Hematopoietic multipotent progenitor cell (in vitro differentiated cells): ENCODE measurements at places on chromosomes 5 and 9.
A peak's percentile ranks its signal among the peaks of the same experiment; 100 is the strongest.

DNA sequence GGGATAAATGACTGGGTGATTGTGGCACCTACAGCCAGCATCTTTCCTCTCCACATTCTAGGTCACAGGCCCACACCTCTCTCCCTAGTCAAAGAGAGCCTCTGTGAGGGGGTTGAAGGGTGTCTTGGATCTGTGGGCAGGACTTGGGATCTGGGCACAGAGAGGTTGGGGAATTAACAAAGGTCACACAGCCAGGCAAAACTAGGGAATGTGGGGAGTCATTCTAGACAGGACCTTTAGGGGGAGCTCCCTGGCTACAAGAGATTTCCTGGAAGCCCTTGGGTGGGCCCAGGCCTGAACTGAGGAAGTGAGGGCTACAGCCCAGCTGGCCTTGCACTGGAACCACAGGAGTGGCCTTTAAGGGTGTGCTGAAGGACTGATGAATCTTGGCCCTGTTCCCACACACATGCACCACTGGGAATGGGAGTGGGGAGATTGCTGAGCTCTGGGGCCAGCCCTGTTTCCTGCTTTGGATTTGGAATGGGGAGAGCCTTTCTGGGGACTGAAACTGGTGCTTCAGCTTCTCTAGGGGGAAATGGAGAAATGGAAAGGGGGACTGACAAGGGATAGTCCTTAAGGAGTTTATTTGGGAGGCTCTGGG, 12.4 kb upstream of the CXXC5 start:
- DNase-seq = no peak

- DNase-seq = no peak
These were observed 197.3 kb downstream of the SLIT3 start for GRCh38 chr5:169103586-169104181.

- no peak for DNase-seq
These were observed 25.0 kb downstream of the STOM start for GRCh38 chr9:121345070-121345469.

- no peak for DNase-seq
These were observed 6.3 kb downstream of the CEP72 start for GRCh38 chr5:618450-618849.

DNA sequence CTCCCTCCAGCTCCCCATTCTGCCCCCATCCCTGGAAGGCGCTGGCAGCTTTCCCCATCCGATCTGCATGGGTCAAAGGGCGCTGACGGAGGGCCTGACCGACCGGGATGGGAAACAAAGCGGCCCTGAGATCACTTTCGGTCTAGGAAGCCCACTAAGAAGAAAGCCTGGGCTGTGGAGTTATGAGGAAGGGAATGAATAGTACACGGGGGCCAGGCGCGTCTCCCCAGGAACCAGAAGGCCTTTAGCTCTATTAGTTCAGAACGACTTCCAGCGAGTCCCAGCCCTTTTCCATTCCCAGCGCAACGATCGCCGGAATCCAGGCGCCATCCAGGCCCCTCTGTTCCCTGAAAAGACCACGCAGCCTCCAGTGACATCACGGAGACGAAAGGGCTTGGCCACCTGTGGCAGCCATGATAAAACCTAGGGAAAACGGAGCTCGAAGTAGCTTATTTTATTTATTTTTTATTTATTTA, 70.1 kb upstream of the CCDC180 start:
- DNase-seq = no peak

GRCh38 chr9:102514541-102514940, 480.6 kb upstream of the CYLC2 start:
- no peak for DNase-seq

- no peak for DNase-seq
These were observed 333.8 kb upstream of the CTNND2 start for GRCh38 chr5:12237837-12238575.

DNA sequence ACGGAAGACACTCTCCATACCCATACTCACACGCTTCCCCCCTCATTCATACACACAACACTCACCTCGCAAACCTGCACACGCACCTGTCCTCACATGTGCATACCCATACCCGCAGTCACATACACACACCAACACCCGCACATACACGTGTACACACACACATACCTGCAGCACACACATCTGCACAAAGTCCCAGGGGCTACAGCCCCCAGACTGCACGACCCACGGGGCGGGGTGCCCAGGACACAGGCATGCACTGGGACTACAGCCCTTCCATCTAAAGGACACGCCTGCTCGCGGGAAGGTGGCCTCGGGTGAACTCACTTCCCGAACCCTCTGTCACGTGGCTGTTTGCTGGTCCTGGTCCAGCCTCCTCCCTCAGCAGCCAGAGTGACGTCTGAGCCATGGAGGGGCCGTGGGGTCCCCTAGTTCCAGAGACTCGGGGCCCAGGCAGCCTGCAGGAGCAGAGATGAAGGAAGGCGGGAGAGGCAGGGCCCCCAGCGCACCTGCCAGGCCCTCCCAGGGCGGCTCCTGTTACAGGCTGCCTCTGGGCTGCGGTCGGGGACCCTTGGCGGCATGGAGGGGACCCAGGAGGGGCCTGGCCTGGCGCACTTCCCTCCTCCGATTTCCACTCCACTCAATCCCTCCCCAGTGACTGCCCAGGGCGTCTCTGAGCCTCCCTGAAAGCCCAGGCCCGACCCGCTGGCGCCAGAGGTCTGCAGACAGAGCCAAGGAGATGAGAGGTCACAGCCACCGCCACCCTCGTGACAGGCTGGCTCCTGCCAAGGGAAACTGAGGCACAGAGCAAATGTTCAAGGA, 8.1 kb downstream of the SLC12A7 start:
- peak; percentile 36 for DNase-seq

DNA sequence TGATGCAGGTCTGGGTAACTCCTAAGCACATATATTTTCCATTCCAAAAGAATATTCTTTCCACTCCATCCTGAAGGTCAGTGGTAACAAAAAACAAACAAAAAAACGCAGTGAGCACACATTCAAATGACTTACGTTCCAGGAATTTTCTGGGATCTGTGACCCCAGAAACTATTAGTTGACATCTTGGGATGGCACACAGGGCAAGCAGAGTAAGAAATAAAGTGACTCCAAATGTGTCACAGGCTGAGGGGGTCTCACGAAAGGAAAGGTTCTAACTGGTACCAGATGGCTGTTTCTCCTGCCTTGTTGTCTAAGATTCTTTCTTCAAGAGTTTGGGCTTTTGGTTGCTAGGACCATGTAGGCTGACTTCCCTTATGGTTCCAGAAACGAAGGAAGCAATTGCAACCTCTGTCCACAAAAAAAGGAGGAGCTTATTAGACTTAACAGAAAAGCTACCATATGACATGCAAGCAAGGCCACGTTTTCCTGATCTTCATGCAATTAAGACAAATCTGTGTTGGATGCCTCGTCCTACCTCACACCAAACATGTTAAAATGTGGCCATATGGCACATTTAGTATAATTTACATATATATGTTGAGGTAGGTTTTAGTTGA, 32.7 kb downstream of the PTGS1 start:
- no peak for DNase-seq

GRCh38 chr5:163988566-163988965, 483.1 kb downstream of the MAT2B start:
- DNase-seq = no peak

- no peak for DNase-seq
These were observed 5.9 kb upstream of the SLC22A5 start for GRCh38 chr5:132363431-132364112.

DNA sequence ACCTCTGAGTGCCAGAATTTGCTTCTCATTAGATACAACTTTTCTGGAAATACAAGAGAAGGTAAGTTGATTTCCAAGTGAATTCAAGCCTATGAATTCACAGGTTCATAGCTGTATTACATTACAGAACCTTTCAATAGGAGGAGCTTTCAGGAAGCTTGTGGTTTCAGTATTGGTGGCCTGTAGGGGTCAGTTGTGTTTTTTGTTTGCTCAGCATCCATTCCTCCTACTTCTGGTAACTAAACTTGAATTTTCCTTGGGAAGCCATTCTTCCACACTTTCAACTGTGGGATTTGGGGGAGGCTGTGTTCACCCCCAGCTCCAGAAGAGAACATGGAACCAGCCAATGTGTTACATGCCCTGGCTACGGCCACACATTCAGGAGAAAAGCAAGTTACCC, 5.6 kb upstream of the CYSTM1 start:
- DNase-seq = no peak

DNA sequence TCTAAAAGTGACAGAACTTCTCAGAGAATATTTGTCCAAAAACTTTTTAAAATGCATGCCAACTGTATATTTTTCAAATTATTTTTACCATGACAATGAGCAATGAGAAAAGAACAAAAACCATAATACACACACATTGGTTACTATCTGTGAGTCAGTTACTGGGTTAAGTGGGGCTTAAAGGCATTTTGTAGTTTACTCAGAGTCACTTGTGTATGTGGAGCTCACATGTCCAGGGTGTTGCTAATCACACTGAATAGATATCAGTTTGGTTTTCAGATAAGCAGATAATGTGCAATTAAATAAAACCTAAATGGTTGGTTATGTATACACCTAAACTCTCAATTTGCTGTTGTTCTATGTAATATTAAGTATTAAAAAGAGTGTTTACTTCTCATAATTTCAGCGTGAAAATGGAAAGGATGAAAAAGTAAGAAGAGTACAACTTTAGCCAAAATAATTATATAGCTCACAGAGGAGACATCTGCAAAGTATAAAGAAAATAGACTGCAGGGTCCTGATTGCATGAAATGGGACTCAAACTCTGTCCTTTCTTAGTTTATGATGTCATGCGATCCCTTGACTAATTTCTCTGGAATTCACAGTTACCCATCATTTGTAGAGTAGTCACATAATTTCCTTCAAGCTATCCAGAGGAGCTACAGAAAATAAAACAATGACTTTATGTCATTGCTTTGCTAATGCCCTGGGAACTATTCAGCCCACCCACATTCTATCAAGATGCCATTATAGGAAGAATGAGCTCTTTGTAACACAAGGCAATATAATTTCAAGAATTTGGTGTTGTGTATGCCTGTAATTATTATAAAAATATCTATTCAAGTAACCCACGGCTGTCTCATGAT, 388.0 kb upstream of the ZNF608 start:
- DNase-seq = no peak

GRCh38 chr5:142233083-142234032, 91.5 kb downstream of the SPRY4 start:
- no peak for DNase-seq

GRCh38 chr9:96175796-96176195, 126.2 kb downstream of the HSD17B3 start:
- no peak for DNase-seq

DNA sequence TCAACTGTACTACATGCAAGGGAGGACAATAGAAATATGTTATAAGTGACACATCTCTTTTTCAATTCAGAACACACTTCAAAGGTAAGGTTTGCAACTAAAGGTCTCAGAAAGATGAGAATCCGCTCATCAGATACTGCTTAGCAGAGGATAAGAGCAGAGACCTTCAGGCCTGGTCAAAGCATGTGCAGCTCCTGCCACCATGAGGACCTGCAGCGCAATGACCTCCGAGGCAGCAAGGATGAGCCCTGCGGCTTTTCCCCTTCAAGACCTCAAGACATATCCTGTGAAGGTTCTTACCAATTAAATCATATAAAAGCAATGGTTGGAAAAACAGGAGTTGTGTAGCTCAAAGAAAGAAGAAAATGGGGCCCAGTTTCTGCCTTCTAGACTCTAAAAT, 135.8 kb downstream of the TRIM36 start:
- no peak for DNase-seq

DNA sequence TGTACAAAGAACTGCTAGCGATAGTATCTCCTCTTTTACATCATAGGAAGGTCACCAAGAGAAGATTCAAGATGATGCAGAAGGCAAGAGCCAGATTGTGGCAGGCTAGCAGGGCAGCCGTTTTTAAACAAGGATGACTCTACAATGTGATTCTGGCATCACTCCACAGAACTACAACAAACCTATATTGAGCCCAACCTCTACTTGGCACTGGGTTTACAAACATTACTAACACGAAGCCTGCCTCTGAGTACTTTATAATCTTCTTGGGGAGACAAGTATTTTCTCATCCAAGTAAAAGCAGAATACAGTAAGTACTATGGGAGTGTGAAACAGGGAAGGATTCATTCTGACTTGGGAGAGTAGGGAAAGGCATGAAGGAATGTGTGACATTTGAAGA, 448.6 kb downstream of the ZNF608 start:
- DNase-seq = no peak

DNA sequence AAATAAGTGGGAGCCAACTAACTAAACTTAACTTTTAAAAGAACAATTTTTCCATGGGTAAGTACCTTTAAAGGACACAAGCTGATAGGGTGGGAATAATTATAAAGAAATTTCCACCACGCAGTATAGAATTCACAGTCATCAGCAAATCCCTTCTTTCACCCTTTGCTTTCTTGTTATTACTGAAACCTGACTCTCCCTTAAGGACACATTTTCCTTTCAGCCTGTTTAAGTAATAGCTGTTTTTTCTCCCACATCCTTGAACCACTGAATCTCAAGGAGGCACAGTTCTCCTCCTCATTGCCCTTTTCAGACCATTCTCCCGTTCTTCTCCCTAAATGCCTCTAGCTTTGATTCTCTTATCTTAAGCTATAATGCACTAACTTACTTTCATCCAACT, 6.3 kb downstream of the C5orf15 start:
- DNase-seq = no peak

GRCh38 chr5:90602681-90603080, 44.1 kb downstream of the ADGRV1 start:
- DNase-seq = no peak

- DNase-seq = peak; percentile 80
These were observed 5.2 kb upstream of the RAPGEF6 start for GRCh38 chr5:131640043-131640856.

- DNase-seq = no peak
These were observed 14.0 kb downstream of the PDGFRB start for GRCh38 chr5:150141544-150142184.

DNA sequence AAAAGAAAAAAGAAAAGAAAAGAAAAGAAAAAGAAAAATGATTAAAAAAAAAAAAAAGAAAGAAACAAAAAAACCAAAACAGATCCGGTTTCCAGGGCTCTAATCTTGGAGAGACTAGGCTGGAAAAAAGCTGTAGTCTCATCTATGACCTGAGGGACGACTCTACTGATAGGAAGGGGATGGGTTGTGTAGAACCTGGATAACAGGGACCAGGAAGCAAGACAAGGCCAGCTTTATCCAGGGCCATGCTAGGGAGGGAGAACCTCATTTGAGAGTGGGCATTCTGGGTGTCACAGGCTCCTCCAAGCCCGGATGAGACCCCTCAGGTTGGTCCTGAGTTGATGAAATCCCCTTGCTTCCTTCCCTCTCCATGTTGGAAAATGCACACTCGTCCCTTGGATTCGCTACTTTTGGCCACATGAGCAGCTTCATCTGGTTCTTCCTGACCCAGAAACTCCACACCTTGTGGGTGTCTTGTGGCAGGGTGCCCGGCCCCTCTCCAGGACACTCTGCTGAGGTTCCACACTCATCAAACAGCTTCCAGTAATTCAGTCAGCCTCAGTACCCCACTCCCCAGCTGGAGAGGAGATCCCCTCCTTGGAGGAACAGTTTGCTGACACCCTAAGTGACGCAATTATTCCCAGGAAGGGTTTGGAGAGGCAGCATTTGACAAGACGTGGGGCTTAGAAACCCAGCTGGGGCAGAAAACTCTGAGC, 71.1 kb upstream of the LHFPL2 start:
- no peak for DNase-seq

GRCh38 chr9:134968823-134969090, 51.0 kb upstream of the FCN1 start:
- DNase-seq = no peak

- DNase-seq = no peak
These were observed 72.3 kb upstream of the HRH2 start for GRCh38 chr5:175585567-175585966.
